D721Med (cell line): ENCODE measurements at places on chromosomes 3 and 15.

DNA sequence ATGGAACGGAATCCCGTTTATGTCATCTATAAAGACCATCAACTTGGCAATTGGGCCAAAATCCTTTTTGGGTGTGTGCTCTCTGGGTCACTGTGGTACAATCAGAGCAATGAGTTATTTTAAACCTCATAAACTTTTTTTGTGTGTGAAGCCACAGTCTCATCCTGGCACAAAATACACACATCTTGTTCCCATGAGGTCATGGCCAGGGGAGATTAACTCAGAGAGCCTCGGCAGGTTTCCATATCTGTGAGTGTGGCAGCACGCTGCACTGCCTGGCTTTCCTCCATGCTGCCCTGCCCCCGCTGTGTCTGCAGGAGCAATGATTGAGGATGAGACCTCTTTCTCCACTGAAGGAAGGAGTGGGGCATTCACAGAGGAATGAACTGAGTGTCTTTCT lies 54.0 kb upstream of the DLG1 start:
- DNase-seq = no peak

- DNase-seq = no peak
These were observed 34.8 kb downstream of the ATP13A5 start for GRCh38 chr3:193343726-193344222.

GRCh38 chr3:16860234-16860633 lies 24.5 kb upstream of the PLCL2 start:
- no peak for DNase-seq

DNA sequence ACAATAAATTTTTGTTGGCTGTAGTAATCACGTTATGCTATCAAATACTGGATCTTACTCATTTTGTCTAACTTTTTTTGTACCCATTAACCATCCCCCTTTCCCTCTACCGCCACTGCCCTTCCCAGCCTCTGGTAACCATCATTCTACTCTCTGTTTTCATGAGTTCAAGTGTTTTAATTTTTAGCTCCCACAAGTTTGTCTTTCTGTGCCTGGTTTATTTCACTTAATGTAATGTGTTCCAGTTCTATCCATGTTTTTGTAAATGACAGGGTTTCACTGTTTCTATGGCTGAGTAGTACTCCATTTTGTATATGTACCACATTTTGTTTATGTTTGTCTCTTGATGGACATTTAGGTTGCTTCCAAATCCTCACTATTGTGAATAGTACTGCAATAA lies 52.1 kb downstream of the STARD9 start:
- DNase-seq = no peak

DNA sequence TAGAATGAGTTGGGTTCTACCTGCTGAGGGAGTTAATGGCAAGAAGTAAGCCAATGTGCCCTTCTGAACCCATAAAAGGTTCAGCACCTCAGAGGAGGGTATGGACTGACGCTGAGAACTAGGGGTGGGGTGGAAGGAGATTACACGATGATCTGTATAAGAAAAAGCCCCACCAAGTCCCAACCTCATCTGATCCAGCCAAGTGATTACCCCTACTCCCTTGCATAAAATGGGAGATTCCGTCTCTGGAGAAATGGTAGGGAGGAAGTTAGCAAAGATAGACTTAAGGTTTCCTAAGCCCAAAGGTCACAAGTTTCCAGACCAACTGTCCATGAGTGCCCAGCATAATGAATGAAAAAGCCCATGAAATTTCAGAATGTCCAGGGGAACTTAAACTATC lies 7.1 kb upstream of the DVL3 start:
- no peak for DNase-seq

DNA sequence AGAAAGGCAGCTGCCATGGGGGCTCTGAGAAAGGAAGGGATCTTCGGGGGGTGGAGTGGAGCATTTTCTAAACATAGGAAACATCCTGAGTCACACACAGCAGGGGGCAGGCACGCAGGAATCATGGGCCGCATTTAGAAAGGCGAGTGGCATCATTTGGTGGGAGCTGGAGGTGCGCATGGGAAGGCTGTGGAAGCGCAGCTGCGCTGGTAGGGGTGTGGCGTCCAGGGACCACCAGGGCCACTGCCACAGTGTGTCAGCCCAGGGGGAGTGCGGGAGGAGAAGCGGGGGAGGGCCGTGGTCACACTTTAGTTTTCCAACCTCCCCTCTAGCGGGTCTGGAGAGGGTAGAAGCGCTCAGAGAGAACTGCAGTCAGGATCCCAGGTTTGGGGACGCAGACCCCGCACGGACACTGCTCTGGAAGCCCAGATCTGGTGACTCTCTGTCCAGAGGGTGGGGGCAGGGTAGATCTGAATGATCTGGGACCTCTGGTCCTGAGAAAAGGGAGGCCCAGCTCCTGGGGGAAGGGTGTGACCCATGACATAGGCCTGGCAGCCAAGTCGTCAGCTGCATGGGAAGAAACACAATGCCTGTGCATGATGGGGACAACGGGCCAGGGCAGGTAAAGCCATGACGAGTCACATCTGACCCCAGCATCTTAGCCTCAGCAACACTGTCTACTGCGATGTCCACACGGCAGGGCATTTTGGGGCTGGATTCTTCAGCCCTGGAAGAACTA lies 88.0 kb upstream of the IQSEC1 start:
- no peak for DNase-seq

- no peak for DNase-seq
These were observed at the start of gene ZBTB38 for GRCh38 chr3:141368062-141368924. ZBTB38 (plus strand) TSS chr3:141368504; CDS start chr3:141442389, 73,885 bp downstream.

DNA sequence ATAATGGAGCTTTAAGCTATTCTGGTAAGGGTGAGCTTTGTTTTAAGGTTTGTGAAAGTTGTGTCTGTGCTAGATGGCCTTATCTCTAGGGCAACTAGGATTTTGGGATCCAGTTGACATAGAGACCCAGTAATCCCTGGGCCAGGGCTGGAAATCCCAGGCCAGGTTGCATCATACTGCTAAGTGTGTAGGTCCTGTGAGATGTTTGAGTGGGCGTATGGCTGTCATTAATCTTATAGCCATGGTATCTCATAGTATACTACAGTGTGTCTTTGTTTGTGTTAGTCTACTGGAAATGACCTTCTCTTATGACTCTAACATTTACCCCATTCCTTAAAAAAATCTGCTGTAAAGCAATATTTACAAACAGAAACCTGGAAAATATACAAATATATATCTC lies 151.4 kb downstream of the CACNA2D3 start:
- no peak for DNase-seq

GRCh38 chr3:33145221-33145900 lies 31.5 kb downstream of the CRTAP start:
- no peak for DNase-seq

- no peak for DNase-seq
These were observed 587.9 kb downstream of the GBE1 start for GRCh38 chr3:81173514-81173913.
